ENCODE measurements at places on chromosomes 13 and 19. TPM values are rescaled to one million over a fixed set of nuclear protein-coding genes. Genes with fewer than 3 reads are reported as not detected.

DNA sequence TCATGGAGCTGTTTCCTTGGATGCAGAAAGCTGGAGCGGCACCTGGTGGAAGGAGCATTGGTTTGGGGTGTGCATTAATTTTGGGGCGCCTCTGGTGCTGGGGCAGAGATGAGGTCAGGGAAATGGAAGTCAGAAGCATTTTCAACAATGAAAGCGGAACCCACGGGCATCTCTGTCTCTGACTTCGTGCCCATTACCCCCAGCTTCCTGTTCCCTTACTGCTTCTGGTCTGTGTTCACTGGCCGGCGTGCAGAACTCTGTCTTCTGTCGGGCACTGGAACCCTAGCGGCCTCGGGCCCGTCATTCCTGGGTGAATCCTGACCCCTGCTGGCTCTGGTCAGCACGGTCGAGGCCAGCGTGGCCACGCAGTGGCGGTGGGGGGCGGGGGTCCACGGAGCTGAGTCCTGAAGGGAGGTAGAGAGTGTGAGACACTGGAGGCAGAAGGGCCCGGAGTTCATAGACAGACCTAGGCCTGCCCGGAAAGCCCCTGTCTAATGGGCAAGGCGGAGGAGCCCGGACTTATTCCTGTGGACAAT lies 7.9 kb upstream of the LINGO3 start:
- DNase-seq, result no peak

DNA sequence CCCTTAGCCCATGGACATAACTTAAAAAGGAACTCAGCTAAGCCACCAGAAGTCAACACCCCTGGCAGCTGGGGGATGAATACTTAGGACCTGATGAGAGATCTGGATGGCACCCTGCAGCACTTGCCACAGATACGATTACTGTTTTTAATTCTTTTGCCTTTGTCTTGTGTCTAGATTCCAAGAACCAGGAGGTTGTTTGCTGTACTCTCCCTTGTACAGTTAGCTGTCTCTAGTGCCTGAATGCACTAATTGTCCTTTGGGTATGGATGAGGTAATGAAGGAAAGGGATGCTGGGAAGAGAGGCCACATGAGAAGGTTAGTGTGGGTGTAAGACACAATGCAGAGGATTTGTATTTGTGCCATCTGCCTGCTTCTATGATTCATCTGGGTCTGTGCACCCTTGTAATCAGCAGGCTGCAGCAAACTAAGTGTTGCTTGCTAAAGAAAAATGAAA lies 385.8 kb downstream of the KCNRG start:
- no peak for DNase-seq

DNA sequence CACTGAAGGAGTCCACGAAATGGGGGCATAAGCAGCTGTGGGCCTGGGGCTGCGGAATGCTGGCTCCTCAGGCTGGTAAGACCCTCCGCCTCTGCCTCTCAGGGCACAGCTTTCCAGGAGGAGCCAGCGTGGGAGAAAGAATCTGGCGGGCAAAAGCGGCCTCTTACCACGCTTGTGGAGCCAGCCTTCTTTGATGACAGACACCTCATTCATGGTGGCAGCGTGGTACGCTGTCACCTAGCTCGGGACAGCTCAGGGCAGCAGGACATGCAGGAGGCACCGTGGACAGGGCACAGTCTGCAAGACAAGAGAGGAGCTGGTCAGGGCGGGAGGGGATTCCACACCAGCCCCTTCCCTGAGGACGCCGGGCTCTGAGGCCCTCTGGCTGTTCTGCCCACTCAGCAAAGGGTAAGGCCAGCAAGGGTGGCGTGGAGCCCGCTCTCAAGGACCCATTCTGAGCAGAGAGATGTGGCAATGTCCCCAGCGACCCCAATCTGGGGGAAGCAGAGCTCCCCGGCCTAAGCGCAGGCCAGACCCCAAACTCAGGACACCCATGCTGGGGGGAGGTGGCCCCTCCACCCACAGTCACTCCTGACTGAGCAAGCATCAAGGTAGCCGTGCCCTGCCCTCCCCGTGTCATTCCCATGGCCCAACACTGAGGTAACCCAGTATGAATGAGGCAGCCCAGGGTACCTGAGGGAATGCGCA lies 19.9 kb downstream of the AKT2 start:
- no peak for DNase-seq

Gene ZNF681
- total RNA-seq, result 6.8 TPM

DNA sequence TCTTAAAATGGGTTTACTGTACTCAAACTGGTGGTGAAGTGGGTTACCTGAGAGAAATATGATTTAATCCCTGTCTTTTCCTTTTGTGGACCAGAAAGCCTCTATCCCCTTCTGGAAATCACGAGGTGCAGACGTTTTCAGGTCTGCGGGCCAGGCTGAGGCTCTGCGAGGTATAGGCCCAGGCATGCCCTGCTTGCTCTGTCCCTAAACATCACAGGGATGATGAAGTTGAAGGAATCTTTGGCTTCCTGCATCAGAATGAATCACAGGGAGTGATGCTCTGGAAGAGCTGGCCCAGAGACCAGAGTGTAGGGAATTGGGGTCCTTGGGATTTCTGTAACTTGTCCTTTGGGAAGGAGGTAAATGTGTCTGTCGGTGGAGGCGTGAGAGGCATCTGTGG lies 18.4 kb upstream of the CHST8 start:
- DNase-seq, result no peak

GRCh38 chr19:17335575-17335974 lies 920 bp upstream of the ANO8 start:
- DNase-seq, result no peak

- no peak for DNase-seq
Observed at GRCh38 chr13:100128838-100129237, 39.9 kb downstream of the PCCA start.

All from ureter (tissue), 1 donor.